Natural killer cell treated with Interleukin-12 subunit alpha and Interleukin-12 subunit beta and Interleukin-15 and Interleukin-18, amount 100 ng/mL, for 72 hours (primary cell): ENCODE measurements at places on chromosomes 3 and 15. TPM values are rescaled to one million over a fixed set of nuclear protein-coding genes. Genes with fewer than 3 reads are reported as not detected.

GRCh38 chr15:85540085-85540797 is 159.8 kb downstream of the AKAP13 start:
- H3K4me1 ChIP-seq: peaks cover 41% of the 10 kb centered on the region
- H3K36me3 ChIP-seq: no peaks in the 10 kb centered on the region
- no peak overlapping the region for H3K4me3 ChIP-seq
- no peaks in the 10 kb centered on the region for H3K27me3 ChIP-seq
- no peak overlapping the region for H3K27ac ChIP-seq
- DNase-seq: no peak

DNA sequence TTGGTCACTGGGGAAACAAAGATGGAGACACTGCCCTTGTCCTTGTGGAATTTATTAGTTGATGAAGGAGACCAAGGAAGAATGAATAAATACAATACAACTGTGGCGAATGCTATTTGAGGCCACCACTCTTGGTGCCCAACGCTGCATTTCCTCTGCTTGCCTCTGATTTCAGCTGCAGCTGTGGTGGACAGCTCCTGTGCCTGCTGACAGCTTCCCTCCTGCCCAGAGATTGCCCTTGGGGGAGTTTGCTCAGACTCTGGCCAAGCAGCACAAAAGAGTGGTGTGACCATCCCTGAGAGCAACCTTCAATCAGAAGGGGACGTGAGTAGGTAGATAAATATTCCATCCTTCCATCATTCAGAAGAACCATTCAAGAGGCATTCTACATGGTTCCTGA is 64.6 kb upstream of the FHIT start:
- no peak overlapping the region for H3K4me3 ChIP-seq
- H3K27me3 ChIP-seq: peaks cover 18% of the 10 kb centered on the region
- H3K4me1 ChIP-seq: no peaks in the 10 kb centered on the region
- H3K36me3 ChIP-seq: no peaks in the 10 kb centered on the region

DNA sequence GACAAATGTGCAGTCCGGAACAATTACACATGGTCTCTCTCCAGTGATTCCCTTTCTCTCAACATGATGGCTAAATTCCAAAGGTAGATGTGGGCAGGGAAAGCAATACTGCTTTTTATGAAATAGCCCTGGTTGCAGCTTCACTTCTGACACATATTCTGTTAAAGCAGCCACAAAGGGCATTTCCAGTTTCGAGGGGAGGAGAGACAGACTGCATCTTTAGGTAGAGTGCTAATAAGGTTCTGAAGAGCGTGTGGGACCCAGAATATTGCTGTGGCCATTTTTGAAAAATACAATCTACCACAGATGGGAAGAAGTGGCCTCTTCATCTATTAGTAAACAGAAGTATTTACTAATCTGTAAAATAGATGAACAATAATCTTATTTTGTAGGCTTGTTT is 139.3 kb upstream of the PEX5L start:
- DNase-seq: no peak
- no peak overlapping the region for H3K27ac ChIP-seq
- H3K36me3 ChIP-seq: no peaks in the 10 kb centered on the region
- H3K27me3 ChIP-seq: no peaks in the 10 kb centered on the region
- H3K4me1 ChIP-seq: no peaks in the 10 kb centered on the region
- H3K4me3 ChIP-seq: no peak overlapping the region

DNA sequence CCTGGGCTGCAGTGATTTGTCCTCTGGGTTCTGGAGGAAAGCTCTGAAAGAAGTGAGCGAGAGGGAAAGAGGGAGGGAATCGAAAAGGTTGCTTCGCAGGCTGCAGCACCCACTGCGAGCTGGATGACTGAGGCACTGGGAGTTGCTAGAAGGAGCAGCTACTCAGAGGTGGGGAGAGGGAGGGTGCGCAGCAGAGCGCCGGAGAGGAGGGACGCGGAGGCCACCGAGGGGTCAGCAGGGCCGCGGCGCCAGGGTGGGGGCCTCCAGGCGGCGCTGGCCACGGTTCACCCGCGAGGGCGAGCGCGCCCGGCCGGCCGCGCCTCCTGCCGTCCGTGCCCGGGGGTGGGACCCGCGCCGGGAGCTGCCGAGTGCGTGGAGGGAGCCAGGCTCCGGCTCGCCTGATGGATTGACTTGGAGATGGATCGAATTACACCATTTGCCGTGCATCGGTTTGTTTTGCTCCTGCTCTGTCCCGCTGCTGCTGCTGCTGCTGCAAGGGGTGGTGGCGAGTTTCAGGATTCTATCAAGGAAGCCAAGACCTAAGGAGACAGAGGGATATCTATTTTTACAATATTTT is at the start of gene SEMA6D:
Gene SEMA6D, plus strand, starts transcription at position 470 of the 577 bp plus-strand sequence. CDS start 42,294 bp downstream, outside the sequence.
- H3K27ac ChIP-seq: no peak within 1 kb of the TSS
- no peak within 1 kb of the TSS for H3K4me3 ChIP-seq
- no peak for DNase-seq
- H3K27me3 ChIP-seq: peaks cover 32% of the 10 kb centered on the region
- peaks cover 4% of the 10 kb centered on the region for H3K36me3 ChIP-seq

DNA sequence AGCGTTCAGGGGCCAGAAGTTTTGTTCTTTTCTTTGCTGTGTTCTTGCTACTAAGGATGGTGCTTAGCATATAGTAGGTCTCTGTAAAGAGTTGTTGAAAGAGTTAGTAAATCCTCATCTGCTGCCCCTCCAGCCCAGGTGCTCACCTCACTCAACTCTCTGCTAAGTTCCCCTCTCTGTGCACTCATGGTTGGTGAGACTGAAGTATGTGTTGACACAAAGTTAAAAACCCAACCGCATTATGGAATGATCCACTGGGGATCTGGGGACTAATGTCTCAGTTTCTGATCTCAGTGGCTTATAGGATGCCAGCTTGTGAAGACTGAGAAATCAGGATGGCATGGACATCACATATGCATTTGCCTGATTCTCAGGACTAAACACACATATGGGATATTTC is 13.8 kb downstream of the RYR3 start:
- no peak overlapping the region for H3K4me3 ChIP-seq
- H3K27ac ChIP-seq: no peak overlapping the region
- DNase-seq: no peak
- peaks cover 24% of the 10 kb centered on the region for H3K27me3 ChIP-seq

- H3K27me3 ChIP-seq: no peaks in the 10 kb centered on the region
- no peaks in the 10 kb centered on the region for H3K36me3 ChIP-seq
- H3K4me1 ChIP-seq: no peaks in the 10 kb centered on the region
- no peak overlapping the region for H3K4me3 ChIP-seq
- no peak overlapping the region for H3K27ac ChIP-seq
- DNase-seq: no peak
Measured at GRCh38 chr3:2137651-2138050, 39.0 kb downstream of the CNTN4 start.

GRCh38 chr15:35827141-35827540 is 281.2 kb upstream of the DPH6 start:
- H3K4me1 ChIP-seq: no peaks in the 10 kb centered on the region
- no peak for DNase-seq
- no peaks in the 10 kb centered on the region for H3K36me3 ChIP-seq
- H3K27me3 ChIP-seq: no peaks in the 10 kb centered on the region
- no peak overlapping the region for H3K4me3 ChIP-seq

- H3K4me1 ChIP-seq: no peaks in the 10 kb centered on the region
- no peaks in the 10 kb centered on the region for H3K36me3 ChIP-seq
- H3K27ac ChIP-seq: no peak overlapping the region
- DNase-seq: no peak
Measured at GRCh38 chr3:148901987-148902791, 37.1 kb downstream of the CPA3 start.

Gene GPR27
- not detected for total RNA-seq

Gene ROPN1
- total RNA-seq: not detected
